ENCODE measurements at places on chromosomes 2 and 18.

DNA sequence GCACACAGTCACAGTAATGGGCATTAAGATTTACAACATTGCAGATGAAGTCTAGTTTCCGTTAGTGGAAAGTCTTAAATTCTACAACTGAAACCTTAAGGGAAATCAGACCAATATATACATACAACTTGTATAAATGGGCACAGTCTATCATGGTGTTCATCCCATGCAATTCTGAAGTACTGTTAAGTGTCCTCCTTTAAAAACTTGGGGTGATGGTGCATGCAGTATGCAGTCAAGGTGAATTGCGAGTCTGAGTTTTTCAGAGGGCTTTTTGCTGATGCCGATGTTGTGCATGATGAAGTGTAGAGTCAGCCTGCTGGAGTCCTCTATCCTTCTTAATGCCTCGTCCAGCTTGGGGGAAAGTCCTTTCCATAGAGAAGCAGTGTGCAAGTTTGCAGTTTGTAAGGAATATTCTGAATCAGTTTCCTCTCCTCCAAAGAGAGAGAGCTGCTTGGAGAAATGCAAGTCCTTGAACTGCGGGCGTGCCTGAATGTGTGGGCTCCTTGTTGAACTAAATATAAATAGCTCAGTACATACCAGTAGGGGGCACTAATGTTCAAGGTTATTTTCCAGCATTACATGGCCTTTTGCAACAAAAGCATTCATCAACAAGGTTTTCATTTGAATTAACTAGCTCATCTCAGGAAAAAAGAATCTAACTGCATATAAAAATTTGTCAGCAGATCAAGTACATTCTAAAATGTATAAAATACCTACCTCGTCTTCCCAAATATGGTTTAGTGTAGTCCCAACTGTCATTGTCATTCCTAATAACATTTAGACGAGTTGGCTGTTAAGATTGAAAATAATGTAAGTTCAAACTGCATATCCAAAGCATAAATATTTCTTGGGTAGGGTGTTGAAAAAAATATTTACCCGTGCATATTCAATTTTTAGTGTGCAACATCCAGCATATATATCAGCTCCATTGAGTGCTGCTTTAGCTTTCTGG lies 21.3 kb downstream of the HNRNPLL start:
- DNase-seq, result no peak

- DNase-seq, result no peak
Measured at GRCh38 chr2:173359231-173359630, 4.6 kb downstream of the CDCA7 start.

GRCh38 chr2:48944956-48945355 lies 189.4 kb upstream of the LHCGR start:
- no peak for DNase-seq

- DNase-seq, result no peak
Measured at GRCh38 chr2:24482251-24482971, 8.6 kb upstream of the NCOA1 start.

DNA sequence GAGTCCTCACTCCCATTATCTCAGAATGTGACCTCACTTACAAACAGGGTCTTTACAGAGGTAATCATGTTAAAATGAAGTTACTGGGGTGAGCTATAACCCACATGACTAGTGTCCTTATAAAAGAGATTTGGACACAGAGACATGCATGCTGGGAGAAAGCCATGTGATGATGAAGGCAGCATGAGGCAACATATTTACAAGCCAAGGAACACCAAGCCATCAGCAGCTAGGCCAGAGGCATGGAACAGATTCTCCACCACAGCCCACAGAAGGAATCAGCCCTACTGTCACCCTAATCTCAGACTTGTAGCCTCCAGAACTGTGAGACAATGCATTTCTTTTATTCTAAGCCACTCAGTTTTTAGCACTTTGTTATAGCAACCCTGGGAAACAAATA lies 171.9 kb downstream of the EN1 start:
- no peak for DNase-seq

DNA sequence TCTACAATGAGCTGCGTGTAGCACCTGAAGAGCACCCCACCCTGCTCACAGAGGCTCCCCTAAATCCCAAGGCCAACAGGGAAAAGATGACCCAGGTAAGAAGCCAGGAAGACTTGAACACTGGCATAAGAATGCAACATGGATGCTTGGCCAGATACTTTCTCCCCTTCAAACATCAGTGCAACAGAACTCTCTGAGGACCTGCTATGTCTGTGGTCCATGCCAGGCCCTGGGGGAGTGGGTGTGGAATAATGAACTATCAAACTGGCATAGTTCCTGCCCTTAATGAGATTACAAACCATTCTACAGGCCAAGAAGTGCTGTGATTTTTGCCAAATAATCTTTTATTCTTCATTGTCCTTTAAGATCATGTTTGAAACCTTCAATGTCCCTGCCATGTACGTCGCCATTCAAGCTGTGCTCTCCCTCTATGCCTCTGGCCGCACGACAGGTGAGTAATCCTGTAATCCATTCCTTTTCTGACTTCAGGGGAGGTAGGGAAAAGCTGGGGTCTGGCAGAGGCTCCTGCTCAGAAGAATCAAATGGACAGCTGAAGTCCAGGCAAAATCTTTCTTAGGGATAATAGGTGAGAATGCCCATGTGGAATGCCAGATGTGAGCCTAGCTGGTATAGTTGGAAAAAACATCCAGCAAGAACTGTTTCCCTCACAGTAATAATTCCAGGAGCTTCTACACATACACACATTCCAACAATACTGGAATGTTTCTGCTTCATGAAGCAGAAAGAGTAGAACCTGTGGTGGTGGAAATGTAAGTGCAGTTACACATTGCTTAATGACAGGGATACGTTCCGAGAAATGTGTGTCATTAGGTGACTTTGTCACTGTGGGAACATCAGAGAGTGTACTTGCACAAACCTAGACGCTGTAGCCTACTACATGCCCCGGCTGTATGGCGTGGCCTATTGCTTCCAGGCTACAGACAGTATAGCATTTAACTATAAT lies 16.2 kb downstream of the ACTG2 start:
- DNase-seq, result no peak

Measured in H1 (cell line).